ENCODE measurements at places on chromosomes 7 and 10.

GRCh38 chr10:24305551-24306506, 96.9 kb downstream of the KIAA1217 start:
- no peak for DNase-seq

- no peak for DNase-seq
Measured at GRCh38 chr10:48623607-48624132, 18.8 kb upstream of the ARHGAP22 start.

- DNase-seq: no peak
Measured at GRCh38 chr7:131848033-131848432, 291.6 kb upstream of the PODXL start.

- DNase-seq: no peak
Measured at GRCh38 chr7:138570715-138571114, 110.7 kb downstream of the TRIM24 start.

DNA sequence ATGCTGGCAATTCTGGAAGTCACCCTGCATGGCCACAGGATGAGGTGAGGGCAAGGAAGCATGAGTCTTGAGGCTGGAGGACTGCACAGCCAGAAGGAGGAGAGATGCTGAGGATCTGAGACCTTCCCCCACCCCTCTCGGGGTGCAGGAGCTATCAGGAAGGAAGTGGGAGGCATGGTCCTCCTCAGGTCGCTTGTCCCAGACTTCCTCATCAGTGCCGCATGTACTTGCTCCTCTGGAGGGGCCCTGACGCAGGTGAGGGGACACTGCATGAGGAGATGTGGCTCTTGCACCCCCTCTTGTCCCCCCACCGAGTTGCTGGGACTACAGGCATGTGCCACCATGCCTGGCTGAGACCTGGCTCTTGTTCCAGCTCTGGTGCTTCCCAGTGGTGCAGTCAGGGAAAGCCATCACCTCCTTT, 5.7 kb upstream of the ZMIZ1 start:
- no peak for DNase-seq

- DNase-seq: no peak
Measured at GRCh38 chr10:29980084-29980483, 79.3 kb downstream of the JCAD start.

DNA sequence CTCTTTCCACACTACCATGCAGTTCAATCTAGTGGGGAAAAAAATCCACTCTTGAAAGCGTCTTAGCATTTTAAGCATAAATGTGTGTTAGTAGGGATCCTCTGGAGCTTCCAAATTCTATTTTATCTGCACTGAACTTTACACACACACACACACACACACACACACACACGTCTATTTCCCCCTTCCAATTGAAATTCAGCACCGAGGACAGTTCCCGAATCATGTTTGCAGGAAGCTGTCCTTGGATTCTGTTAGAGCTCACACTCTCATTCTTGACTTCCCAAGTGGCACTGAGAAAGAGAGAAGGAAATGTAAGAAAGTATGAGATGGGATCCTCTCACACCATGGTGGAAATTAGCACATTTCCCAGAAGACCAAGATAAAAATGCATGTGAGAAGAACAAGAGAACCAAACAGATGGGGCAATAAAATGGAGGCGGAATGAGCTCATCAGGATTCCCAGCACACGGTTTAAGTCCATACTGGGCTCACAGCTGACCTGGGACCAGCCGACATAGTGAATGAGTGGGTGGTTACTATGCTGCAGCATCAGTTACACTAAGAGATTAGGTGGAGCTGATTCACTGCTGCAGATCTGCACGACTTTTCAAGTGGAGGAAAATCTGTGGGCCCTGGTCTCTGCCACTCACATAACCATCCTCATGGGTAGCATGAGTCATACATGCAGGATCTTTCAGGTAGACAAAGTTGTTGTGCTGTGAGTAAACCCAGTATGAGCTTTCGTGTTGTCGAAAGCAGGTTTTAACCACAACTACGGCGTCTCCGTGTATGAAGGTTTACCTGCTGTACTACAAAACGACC, 3.3 kb upstream of the NPTX2 start:
- DNase-seq: no peak

DNA sequence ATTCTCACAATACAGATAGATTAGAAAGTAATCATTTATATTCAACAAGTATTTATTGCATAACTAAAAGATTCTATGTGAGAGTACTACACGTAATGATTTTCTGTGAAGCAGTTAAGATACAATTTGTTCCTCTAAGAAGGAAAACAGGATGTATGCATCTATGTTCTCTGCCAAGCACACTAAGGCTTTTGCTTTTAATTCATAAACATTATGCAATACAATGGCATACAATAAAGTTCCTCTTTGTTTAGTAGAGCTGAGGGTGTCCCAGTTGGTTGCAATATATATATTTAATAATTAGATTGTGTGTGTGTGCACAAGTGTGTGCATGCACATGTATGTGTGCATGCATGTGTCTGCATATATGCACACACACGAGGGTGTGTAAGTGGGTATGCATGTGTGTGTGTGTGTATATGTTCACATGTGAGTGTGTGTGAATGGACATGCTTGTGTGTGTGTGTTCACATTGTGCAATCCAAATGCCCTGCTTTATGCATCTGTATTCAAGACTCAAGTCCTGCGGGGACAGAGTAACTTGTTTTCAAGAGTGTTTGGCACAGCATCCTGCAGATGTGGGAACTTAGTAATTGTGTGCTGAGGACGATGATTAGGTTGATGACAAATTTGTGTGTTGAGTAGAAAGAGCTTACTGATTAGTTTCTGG, 481.5 kb upstream of the KLF6 start:
- DNase-seq: no peak

GRCh38 chr10:13971601-13972475, 358.9 kb downstream of the FRMD4A start:
- no peak for DNase-seq

GRCh38 chr7:108293149-108293612, 163.0 kb upstream of the LAMB4 start:
- DNase-seq: no peak

DNA sequence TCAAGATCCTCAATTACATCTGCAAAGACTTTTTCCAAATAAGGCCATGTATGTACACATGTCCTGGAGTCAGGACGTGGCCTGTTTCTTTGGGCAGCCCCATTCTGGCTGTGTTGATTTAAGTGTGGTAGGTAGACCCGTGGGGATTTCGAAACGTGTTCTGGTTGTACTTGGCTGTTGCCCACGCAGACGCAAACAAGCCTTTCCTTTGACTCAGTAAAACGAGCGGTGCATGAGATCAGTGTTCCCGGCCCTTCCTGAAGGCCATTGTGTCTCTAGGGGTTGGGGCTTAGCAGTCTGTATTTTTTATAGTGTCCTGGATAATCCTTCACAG, 64.8 kb upstream of the DNAJB6 start:
- no peak for DNase-seq

GRCh38 chr7:38704751-38705150, 73.6 kb upstream of the AMPH start:
- no peak for DNase-seq

DNA sequence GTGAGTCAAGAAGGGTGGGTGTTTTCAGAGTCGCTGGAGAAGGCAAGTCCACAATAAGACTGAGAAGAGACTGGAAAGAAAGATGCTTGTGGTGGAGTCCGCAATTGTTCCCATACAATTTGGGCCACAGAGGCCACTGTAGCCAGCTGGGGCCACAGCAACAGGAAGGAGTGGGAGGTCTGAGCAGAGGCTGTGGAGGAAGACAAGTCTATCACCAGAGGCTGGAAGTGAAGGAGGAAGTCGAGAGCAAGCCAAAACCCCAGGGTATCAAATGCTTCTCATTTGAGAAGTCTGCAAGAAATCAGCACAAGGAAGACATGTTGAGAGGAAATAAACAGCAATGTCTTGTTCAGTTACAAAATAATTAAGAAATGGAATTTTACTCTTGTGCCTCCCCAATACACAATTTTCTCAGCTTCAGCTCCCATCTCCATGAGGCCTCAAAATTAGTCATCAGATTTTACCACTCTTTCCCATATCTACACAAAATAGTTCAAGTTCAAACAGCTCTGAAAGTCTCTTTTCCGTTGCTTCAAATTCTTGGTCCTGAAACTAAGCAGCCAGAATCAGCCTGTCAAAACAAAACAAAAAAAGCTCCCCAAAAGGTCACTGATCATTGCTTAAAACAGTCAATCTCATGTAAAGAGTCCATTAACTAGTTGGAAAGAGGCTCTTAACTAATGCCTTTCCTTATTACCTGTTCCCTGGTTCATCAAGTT, 31.6 kb downstream of the SLC16A12 start:
- no peak for DNase-seq

GRCh38 chr10:61655335-61655851, 7.3 kb upstream of the CABCOCO1 start:
- DNase-seq: no peak

- no peak for DNase-seq
Measured at GRCh38 chr7:140384894-140385545, 13.3 kb downstream of the SLC37A3 start.

GRCh38 chr10:30357075-30357801, 8.2 kb upstream of the MTPAP start:
- DNase-seq: no peak

- DNase-seq: no peak
Measured at GRCh38 chr10:92241158-92241500, 49.7 kb downstream of the CPEB3 start.

GRCh38 chr10:4635883-4636282, 190.1 kb upstream of the AKR1E2 start:
- DNase-seq: no peak

DNA sequence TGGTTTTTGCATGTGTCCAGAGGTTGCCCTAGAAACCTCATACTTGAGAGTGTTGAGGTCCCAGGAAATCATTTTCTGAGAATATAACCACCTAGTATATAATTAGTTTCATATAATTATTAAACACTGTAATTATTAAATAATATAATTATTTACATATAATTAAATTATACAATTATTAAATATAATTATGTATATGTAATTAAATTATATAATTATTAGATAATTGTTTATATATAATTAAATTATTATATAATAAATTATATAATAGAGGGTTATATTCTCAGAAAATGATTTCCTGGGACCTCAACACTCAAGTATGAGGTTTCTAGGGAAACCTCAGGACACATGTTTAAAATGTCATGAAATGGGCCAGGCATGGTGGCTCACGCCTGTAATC, 27.6 kb downstream of the SCRN1 start:
- no peak for DNase-seq

DNA sequence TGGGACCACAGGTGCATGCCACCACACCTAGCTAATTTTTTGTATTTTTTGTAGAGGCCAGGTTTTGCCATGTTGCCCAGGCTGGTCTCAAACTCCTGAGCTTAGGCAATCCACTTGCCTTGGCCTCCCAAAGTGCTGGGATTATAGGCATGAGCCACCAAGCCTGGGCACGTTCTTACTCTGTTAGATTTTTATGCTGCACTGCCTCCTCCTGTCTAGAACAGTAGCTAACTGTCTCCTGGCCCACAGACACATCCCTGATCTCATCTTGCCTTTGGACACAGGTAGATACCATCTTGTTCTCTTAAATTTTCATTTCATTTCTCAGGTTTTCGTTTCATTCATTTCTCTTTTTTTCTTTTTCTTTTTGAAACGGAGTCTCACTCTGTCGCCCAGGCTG, 41.1 kb downstream of the BLVRA start:
- DNase-seq: no peak

GRCh38 chr10:86105181-86105580, 261.4 kb downstream of the GRID1 start:
- no peak for DNase-seq

GRCh38 chr7:113199136-113199535, 80.8 kb upstream of the SMIM30 start:
- DNase-seq: no peak

GRCh38 chr7:122748195-122748594, 45.5 kb upstream of the RNF148 start:
- DNase-seq: no peak

DNA sequence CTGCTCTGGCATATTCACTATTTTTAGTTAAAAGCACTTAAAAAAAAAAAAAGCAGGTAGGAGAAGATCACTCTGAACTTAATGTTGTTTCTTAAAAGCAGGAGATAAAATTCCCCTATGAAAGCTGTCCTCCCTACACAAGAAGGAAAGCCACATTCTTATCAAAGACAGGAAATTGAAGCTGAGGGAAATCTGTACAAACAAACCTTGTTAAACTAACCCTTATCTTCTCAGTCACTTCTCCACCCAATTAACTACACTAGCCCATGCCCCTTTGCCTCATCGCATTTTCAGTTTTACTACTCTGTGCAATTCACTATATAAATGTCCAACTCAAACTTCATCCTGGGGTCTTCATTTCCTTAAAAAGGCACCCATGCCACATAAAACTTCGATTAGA, 2.7 kb upstream of the CDCA7L start:
- DNase-seq: no peak

GRCh38 chr7:116691664-116692063, 19.7 kb downstream of the MET start:
- DNase-seq: no peak

GRCh38 chr7:32890793-32891042, 842 bp downstream of the KBTBD2 start:
- no peak for DNase-seq

- DNase-seq: no peak
Measured at GRCh38 chr10:517241-517830, 172.1 kb downstream of the DIP2C start.

GRCh38 chr10:88120599-88121333, 257.3 kb downstream of the PTEN start:
- DNase-seq: no peak

- no peak for DNase-seq
Measured at GRCh38 chr10:47282657-47283018, 17.4 kb upstream of the GDF10 start.

- DNase-seq: no peak
Measured at GRCh38 chr10:79424221-79425073, 21.0 kb downstream of the ZCCHC24 start.

DNA sequence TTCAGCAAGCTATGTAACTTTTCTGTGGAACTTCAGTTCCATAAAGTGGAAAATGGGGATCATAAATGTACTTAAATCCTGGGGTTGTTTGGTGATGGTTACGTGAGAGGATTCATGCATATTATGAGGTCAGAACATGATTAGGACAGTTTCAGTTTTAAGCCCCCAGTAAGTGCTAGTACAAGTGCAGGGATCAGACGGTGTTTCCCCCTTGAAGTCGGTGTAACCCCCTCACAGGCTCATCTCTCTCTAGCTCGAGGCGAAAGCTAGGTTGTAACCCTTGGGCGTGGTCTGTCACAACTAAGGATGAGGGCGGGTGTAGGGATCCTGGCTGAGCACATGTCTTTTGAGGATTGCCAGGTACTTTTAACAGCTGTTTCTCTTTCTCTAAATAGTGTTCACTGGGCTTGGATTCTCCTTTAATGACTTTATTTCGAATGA, 84.7 kb downstream of the SPAG6 start:
- DNase-seq: no peak

- no peak for DNase-seq
Measured at GRCh38 chr7:3712841-3713240, 411.8 kb downstream of the SDK1 start.

GRCh38 chr10:110646417-110647135, 2.4 kb downstream of the RBM20 start:
- no peak for DNase-seq
